ENCODE measurements at places on chromosomes 4 and X.

DNA sequence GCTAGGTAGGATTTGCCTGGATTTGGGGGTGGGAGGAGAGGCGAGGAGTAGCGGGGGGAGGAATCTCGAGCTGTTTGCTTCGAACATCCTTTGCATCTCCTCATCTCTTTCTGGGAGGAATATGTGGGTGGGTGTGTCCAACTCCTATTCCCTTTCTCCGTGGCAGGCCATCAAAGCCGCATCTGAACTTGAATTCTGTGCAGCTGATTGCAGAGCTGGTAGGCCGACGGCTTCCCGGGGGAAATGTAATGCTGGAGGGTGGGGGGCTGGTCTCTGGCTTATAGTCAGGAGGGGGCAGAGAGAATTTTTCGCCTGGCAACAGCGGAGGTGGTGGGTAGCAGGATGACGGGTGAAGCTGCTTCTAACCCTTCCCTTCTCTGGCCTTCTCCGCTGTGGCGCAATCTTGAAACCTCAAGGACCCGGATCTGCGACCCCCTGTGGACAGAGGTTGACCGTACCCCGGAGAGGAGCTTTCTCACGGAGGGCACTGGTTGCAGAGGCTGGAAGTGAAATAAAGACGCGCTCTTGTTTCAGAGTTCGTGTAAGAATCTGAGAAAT is 628 bp downstream of the ZCCHC12 start:
- no peak for DNase-seq

GRCh38 chr4:183831026-183831446 is 74.1 kb upstream of the STOX2 start:
- no peak for DNase-seq

- no peak for DNase-seq
These were observed 55.5 kb upstream of the NYX start for GRCh38 chrX:41391606-41392005.

GRCh38 chr4:109662771-109663170 is 40.5 kb downstream of the CASP6 start:
- DNase-seq, result no peak

- no peak for DNase-seq
These were observed 12.6 kb downstream of the P2RY10 start for GRCh38 chrX:78957768-78958130.

DNA sequence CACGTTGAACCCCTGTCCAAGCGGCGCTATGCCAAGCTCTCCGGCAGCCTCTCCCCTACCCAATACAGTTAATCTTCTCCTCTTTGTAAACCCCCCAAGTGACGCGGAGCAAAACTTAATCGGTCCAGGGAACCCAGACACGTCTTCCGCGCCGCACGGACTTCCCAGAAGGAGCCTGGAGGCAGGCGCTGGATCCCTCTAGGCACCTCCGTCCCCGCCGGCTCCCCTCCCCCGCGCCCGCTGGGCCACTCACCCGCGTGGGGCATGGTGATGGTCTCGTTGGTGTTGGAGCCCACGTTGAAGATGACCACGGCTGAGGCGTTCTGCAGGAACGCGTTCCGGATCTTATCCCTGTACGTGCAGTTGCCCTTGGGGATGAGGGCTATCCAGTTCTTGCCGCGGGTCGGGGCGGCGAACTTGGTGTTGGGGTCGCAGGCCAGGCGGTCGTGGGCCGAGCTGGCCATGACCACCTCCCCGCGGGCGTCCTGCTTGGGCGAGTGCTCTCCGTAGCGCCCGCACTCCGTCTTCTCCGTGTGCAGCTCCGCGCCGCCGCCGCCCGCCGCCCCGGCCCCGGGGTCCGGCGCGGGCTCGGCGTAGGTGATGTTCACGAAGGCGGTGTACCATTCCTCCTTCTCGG is 1.1 kb downstream of the RNF150 start:
- DNase-seq, result no peak

Measured in GOT3 (cell line).